ENCODE measurements at places on chromosomes 1 and 21. TPM values are rescaled to one million over a fixed set of nuclear protein-coding genes. Genes with fewer than 3 reads are reported as not detected.

DNA sequence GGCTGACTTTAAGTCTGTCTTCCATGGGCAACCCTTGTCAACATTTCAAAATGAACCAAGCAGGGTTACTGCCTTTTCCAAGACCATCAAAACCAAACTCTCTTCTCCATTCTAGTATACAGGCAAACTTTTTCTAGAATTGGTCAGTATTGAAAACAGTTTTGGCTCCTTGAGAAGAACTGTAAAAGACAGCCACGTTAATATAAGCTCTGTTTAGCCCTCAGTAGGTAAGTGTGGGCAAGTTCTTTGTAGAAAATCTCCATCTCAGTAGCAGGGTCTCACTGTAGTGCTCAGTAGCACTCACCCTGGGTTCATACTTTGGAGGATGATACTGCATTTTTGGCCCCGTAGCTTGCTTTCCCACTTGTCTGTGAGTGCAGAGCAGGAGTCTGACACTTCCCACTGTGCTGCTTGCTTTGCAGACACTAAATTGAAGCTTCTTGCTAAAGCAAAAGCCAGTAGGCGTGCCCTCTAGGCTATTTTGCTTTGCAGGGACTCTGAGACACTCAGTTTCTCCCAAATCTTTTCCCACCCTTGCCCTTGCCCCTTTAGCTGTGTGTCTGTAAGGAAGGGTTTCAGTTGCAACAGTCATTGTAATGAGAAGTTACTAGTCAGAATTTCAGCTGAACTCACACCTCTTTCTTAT is 34.3 kb upstream of the CACYBP start:
- DNase-seq, result no peak
- no peaks in the 10 kb centered on the region for H3K36me3 ChIP-seq
- H3K27ac ChIP-seq, result peak overlapping the region; percentile 84
- H3K4me3 ChIP-seq, result peak overlapping the region; percentile 31

DNA sequence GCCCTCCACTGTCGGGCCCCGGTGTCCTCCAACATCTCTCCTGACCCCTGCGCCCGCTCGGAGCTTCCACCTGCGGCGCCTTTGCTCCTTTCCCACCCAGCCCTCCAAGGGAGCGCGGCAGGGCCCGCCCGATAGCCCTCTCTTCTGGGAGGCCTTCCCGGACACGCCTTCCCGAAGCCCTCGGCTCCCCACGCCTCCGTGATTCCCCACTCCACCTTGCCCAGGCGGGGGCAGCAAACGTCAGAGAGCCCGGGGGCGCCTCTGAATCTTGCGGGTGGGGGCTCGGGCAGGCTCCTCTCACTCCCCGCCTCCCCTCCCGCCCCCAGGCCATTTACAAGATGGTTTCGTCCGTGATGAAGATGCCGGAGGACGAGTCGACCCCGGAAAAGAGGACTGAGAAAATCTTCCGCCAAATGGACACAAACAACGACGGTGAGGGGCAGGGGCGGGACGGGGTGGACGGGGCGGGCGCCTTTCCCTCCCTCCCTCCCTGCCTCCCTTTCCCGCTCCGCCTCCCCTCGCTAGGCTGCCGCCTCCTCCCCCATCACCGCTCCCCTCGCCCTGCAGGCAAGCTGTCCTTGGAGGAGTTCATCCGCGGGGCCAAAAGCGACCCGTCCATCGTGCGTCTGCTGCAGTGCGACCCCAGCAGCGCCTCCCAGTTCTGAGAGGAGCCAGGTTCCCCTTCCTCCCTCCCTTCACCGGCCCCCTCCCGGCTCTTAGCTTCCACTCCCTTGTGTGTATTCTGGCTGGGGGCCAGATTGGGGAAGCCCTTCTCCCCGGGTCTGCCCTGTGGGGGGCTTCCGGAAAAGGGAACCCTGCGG is 7.1 kb downstream of the HPCA start:
- H3K4me1 ChIP-seq, result peaks cover 9% of the 10 kb centered on the region
- H3K27ac ChIP-seq, result no peak overlapping the region
- H3K36me3 ChIP-seq, result no peaks in the 10 kb centered on the region
- peaks cover 45% of the 10 kb centered on the region for H3K27me3 ChIP-seq
- peak overlapping the region; percentile 51 for H3K4me3 ChIP-seq

GRCh38 chr1:217135987-217136894 is 413.0 kb upstream of the ESRRG start:
- H3K27me3 ChIP-seq, result peaks cover 76% of the 10 kb centered on the region
- peak overlapping the region; percentile 45 for H3K4me3 ChIP-seq
- H3K4me1 ChIP-seq, result peaks cover 7% of the 10 kb centered on the region

GRCh38 chr21:27363719-27364477 is 397.0 kb upstream of the ADAMTS5 start:
- no peak overlapping the region for H3K4me3 ChIP-seq
- no peak overlapping the region for H3K27ac ChIP-seq
- DNase-seq, result no peak

- no peak overlapping the region for H3K27ac ChIP-seq
- H3K4me1 ChIP-seq, result no peaks in the 10 kb centered on the region
- H3K27me3 ChIP-seq, result no peaks in the 10 kb centered on the region
- no peaks in the 10 kb centered on the region for H3K36me3 ChIP-seq
Measured at GRCh38 chr1:79364896-79365295, 358.4 kb upstream of the ADGRL4 start.

DNA sequence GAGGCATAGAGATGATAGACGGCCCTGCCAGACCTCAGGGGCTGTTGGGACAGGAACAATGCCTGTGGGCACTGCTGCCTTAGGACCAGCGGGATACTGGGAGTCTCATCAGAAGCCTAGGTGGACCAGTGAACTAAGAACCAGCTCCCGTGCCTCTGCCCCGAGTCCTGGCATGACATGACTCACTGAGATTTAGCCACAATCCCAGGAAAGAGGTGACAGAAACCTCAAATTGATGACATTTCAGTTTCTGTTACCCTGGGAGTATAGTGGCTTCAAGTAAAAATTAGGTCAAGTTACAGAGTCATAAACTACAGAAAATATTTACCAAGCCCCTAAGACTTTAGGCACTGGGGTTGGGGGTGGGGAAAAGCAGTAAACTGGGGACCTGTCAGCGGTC is 74.6 kb upstream of the GADD45A start:
- no peak overlapping the region for H3K4me3 ChIP-seq
- peaks cover 6% of the 10 kb centered on the region for H3K4me1 ChIP-seq
- H3K36me3 ChIP-seq, result no peaks in the 10 kb centered on the region
- no peak for DNase-seq

- no peak for DNase-seq
- no peaks in the 10 kb centered on the region for H3K4me1 ChIP-seq
- H3K27ac ChIP-seq, result no peak overlapping the region
Measured at GRCh38 chr21:39599191-39599970, 13.4 kb upstream of the B3GALT5 start.

DNA sequence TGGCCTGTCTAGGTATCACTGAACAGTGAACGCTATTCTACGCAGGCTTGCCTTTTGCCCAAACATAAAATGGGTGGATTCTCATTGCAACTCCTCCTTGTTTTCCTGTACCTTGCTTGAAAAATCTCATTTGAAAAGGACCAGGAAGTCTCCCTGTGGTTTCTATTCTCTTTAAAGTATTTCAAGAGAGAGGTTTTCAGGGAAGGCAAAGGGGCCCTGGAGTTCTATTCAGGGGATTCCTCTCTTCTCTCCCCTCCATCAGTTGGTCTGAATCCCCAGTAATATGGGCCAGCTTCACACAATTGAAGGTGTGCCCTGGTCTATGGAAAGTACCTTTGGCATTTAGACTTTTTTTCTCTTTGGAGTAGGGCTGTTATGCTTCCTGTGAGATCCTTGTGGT is 311.3 kb downstream of the RGS7 start:
- H3K27ac ChIP-seq, result no peak overlapping the region
- no peak for DNase-seq

DNA sequence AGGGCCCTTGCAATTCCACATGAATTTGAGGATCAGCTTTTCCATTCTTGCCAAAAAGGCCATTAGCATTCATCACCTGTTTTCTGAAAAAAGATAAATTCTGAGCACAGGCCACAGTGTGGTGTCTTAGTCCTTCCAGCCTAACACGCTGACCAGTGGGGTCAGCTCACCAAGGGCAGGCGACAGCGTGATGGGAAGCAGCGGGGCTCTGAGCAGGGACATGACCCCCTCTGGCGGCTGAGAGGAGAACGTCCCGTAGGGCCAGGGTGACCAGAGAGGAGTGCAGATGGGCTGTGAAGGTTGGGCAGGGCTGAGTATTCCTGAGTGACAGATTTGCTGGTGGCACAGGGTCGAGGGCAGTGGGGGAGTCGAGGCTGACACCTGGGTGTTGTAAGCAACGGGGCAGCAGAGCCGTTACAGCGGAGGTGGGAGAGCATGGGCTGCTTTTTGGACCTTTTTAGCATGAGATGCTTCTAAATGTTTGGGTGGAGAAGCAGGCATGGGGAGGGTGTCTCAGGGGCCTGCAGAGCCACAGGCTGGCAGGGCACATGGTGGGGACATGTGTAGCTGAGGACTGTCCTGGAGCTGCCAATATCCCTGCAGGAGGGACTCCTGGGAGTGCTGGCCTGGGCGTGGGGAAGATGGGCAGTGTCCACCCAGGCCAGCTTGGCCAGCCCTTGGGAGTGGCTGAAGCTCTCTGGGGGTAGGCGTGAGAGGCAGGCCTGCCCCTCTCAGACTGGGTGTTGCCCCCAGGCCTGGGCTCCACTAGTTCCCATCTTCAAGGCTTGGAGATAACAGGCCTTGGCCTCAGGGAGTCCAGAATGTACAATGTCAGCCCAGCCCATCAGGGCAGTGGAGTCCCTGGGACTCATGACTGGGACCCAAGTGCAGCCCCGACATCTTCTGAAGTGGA is 8.6 kb upstream of the CALML6 start:
- peak; percentile 91 for DNase-seq
- H3K27me3 ChIP-seq, result no peaks in the 10 kb centered on the region
- no peak overlapping the region for H3K27ac ChIP-seq
- no peaks in the 10 kb centered on the region for H3K36me3 ChIP-seq
- no peak overlapping the region for H3K4me3 ChIP-seq

- H3K27me3 ChIP-seq, result no peaks in the 10 kb centered on the region
- no peaks in the 10 kb centered on the region for H3K4me1 ChIP-seq
- no peaks in the 10 kb centered on the region for H3K36me3 ChIP-seq
- no peak overlapping the region for H3K4me3 ChIP-seq
- H3K27ac ChIP-seq, result no peak overlapping the region
- DNase-seq, result peak; percentile 31
Measured at GRCh38 chr1:203161703-203162102, 13.9 kb downstream of the MYBPH start.

Gene PAFAH2
- 19.4 TPM for total RNA-seq

Gene SUSD4
- 3.7 TPM for total RNA-seq

Gene INSRR
- not detected for total RNA-seq

Gene NEK7
- 98.1 TPM for total RNA-seq

Gene PDC
- not detected for total RNA-seq

Gene GOLPH3L
- total RNA-seq, result 32.5 TPM
